ENCODE measurements at places on chromosomes 3 and 15.

DNA sequence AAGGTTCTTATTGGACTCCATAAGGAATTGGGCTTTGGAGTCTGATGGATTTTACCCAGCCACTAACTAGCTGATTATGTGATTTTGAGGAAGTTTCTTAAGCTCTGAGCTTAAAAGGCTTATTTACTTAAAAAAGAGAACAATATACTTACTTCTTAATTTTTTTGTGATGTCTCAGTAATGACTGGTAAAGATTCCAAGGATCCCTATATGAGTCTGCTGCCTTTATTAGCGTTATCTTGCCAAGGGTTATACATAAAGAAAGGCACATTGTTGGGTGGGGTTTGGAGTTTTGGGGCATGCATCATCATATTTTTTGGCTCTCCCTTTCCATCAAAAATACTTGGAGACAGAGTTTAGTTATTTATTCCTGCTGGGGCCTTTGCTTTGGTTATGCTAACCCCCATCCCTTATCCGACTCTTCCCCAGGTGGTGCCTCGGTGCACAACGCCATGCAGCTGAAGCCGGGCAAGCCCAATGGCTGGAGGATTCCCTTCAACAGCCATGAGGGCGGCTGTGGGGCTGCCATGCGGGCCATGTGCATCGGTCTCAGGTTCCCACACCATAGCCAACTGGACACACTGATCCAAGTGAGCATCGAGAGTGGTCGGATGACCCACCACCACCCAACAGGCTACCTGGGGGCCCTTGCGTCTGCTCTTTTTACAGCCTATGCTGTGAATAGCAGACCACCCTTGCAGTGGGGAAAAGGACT is 6.7 kb downstream of the ADPRH start:
- no peak for DNase-seq

GRCh38 chr3:186949281-186949982 is 19.1 kb downstream of the ST6GAL1 start:
- no peak for DNase-seq

- DNase-seq: no peak
These were observed 286.9 kb upstream of the DNAJC19 start for GRCh38 chr3:181276358-181276896.

GRCh38 chr3:30625541-30626438 is 19.4 kb downstream of the TGFBR2 start:
- DNase-seq: no peak

GRCh38 chr3:18044971-18045880 is 302.8 kb upstream of the TBC1D5 start:
- no peak for DNase-seq

DNA sequence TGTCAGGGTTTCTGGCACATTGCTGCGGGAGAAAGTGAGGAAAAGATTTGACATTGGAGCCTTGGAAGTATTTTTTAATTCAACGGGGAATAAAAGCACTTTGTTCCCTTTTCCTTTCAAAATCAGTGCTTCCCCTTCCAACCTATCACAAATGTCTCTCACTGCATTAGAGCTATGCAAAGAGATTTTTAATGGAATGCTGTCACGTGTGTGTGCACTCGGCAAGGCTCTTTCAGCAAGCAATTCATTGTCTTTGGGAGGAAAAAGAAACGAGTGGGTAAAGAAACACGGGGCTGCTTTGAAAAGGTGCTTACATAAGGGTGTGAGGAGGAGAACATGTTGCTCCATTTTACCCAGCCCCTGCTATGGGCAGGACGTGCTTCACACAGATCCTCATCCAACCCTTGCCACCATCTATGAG is 490.4 kb upstream of the PROK2 start:
- no peak for DNase-seq

DNA sequence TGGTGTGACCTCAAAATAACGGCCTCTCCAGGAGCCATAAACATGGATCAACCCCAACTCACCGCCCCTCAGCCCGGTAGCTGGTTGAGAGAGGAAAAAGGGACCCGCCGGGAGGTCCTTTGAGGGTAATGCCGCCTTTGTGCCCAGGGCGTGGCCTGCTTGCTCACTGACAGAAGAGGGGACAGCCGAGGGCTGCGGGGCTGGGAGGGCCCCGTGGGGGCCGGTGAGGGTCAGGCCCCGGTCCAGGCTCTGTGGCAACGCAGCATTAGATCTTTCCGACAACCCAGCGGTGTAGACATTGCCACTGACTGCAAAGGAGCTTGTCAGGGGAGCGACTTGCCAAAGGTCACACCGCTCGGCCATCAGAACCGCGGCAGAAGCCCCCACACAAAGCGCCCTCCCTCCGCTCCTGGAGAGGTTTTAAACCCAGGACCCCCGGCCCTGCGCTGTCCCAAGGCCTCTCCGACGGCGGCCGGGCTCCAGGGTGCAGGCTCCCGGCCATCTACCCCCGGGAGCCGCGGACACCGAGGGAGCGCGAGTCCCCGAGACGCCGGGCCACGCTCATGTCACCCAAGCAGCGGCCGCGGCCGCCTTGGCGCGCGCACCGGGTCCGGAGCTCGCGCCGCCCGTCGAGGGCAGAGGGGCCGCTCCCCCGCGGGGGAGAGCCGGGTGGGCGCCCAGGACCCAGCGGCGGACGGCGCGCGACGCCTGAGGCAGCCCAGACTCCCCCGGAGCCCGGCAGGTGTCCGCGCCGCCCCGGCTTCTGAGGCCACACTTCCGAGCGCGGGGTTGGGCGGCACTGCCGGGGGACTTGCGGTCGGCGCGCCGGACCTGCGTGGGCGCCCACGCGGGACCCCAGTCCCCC is 975 bp downstream of the PCSK6 start:
- no peak for DNase-seq

GRCh38 chr3:101690972-101691371 is 4.5 kb upstream of the RPL24 start:
- DNase-seq: no peak
